Activated gamma-delta T cell treated with Interleukin-2 at 50 U/mL for 16 hours (primary cell): ENCODE measurements at places on chromosomes 3 and 15.

DNA sequence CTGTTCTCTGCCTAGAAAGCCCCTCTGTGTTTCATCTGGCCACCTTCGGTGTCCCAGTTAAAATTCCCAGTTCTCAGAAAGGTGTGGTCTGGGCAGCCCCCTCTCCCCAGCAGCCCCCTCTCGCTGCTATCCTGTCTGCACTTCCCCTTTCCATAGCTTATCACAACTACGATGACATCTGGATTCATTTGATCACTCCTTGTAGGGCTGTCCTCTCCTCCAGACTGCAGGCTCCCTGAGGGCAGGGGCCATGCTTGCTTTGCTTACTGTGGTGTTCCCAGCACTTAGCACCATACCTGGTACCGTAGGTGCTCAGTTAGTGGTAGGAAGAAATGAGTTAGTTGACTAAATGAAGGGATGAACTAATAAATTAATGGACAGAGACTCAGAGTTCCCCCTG is 26.3 kb upstream of the GOLGA6C start:
- no peak for DNase-seq

GRCh38 chr3:25849091-25849490 is 59.2 kb downstream of the OXSM start:
- no peak for DNase-seq

GRCh38 chr3:101803173-101803782 is 24.3 kb downstream of the NXPE3 start:
- peak; percentile 53 for DNase-seq

- DNase-seq = no peak
Measured at GRCh38 chr3:154324919-154325318, 632 bp upstream of the DHX36 start.

DNA sequence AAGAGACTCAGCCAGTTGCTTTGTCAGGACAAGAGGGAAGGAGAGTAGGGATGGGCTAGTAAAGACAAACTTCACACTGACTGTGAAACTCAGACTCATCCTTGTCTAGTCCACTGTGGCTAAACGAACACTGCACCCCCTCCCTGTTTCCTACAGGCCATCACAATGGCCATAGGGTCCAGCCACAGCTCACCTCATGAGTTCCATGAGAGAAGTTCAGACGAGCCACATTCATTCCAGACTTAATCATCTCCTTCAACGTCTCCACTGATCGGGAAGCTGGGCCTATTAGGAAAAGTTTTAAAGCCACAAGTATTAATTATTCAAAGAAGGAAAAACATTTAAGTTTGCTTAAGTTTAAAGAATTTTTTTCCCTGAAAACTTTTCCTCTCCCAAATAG is 13.8 kb downstream of the PKM start:
- DNase-seq = no peak

GRCh38 chr3:171269542-171269941 is 190.7 kb downstream of the TNIK start:
- no peak for DNase-seq

- no peak for DNase-seq
Measured at GRCh38 chr3:149605902-149606301, 51.9 kb downstream of the WWTR1 start.

DNA sequence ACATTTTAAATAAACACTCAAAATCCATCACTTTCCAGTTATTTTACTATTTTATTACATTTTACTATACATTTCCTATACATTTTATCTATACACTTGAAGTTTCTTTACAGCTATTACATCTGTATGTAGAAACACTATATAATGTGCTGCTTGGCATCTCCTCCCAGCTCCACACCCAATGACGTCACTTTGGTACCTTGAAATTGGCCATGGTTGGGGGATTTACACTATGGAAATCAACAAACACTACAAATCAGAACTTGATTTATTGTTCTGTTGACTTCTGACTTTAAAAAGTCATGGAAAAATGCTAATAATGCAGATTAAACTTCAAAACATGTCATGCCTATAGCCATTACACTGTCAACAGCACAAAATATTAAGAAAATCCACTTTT is 48.9 kb upstream of the STT3B start:
- no peak for DNase-seq

DNA sequence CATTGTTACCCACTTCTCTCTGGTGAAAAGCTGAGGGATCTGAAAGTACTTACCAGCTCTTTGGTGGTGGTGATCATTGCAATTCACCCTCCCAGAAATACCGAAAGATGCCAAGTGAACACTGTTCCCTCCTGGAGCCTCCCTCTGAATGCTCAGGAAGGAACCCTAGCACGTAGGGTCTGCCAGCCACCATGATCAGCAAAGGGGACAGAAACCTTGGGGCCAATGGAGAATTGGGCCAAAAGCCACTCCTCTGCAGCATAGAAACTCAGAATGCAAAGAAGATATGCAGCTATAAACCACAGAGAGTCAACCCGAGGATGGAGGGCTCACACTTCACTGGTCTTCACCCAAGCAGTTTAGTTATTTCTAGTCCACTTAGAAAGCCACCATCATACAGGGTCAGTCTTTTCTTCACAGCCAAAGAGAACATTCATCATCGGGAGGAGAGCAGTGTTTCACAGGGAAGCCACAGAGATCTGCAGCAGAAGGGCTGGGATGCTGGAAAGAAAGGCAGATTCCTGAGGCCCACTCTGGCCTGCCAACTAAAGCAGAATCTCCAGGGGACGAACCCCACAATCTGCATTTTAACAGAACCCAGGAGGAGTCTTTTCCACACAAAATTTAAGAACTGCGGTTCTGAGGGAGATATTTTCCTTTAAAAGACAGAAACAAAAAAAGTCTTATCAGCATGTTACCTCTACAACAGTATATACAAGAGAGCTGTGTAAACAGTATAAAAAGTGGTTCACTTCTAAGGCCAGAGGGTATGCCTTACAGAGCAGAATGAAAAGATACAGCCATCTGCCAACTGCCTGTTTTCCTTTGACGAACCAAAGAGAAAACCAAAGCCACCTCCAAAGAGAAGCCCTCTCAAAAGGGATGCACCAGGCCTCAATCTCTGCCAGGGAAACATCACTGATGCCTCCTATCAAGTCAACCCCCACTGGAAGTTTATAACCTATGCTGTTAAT is 11.3 kb downstream of the TBC1D2B start:
- no peak for DNase-seq

DNA sequence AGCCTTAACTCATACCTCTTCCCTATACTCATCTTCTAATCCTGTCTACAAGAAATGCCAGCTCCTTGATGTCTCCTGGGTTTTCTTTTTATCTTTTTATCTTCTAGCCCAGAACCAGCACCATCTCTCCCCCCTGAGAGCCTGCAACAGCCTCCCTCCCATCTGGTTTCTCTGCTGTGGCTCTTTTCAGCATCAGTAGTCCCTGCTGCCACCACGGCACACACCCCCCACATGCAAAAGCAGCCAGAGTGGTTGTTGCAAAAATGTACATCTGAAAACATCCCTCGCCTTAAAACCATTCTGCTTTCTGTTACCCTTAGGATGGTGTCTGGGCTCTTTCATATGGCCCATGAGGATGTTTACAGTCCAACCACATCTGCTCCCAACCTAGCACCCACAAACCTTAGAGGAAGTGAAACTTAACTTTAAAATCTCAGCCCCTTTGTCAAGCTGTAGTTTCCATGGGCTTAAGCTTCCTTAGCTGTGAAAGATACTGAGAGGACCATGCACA is 775 bp downstream of the TTC21A start:
- peak; percentile 38 for DNase-seq

- DNase-seq = no peak
Measured at GRCh38 chr15:46858150-46858549, 859.2 kb upstream of the SEMA6D start.

GRCh38 chr3:9649791-9650521 is 651 bp downstream of the MTMR14 start:
- no peak for DNase-seq

GRCh38 chr3:17954801-17955200 is 212.4 kb upstream of the TBC1D5 start:
- DNase-seq = no peak

GRCh38 chr15:96457841-96458240 is 127.3 kb downstream of the NR2F2 start:
- DNase-seq = no peak

DNA sequence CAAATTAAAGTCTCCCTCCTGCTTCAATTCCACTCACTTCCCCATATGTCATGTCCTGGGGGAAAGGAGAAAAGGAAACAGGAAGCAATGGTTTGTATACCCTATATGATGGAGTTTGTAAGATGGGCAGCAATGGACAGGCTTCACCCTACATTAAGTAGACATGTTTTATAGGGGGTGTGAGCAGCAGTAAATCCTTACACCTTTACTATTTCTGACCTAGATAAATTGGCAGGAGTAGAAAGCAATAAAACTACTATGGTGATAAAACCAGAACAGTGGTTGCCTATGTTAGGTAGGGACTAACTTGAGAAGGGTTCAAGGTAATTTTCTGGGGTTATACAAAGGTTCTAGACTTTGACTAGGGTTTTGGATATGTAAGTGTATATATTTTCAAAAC is 301.7 kb downstream of the GBE1 start:
- no peak for DNase-seq

DNA sequence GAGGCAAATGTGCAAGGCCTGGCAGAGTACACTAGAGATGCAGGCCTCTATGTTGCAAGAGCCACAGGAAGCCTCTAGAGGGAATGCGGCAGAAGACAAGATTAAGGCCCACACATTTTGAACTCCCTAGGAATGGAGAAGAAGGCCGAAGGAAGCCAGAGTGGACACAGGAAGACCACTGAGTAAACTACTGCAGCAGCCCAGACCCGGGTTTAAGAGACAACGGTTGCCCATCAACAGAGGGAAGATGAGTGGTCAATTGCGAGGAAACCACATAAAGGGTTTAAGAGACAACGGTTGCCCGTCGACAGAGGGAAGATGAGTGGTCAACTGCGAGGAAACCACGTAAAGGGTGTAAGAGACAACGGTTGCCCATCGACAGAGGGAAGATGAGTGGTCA is 14.6 kb downstream of the CHSY1 start:
- DNase-seq = no peak

DNA sequence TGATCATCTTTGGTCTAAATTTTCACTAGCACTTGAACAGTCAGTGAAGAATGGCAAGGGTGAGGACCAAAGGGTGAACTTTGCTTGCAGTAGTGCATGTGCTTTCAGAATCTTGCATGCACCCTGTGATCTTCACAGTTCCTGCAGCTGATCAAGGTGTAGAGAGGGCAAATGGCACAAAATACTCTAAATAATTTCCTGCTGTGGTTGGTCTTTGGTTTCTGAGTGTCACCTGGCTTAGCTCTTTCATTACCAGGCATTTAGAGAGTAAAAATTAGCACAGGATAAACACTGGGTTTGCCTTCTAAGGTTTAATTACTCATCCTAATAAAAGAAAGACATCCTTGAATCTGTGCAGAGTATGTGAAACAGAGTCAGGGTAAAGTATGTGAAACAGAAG is 11.4 kb downstream of the TIPARP start:
- DNase-seq = no peak

- no peak for DNase-seq
Measured at GRCh38 chr3:125148016-125148812, 64.3 kb downstream of the SLC12A8 start.

GRCh38 chr15:59687836-59688235 is 1.3 kb downstream of the BNIP2 start:
- DNase-seq = peak; percentile 9

DNA sequence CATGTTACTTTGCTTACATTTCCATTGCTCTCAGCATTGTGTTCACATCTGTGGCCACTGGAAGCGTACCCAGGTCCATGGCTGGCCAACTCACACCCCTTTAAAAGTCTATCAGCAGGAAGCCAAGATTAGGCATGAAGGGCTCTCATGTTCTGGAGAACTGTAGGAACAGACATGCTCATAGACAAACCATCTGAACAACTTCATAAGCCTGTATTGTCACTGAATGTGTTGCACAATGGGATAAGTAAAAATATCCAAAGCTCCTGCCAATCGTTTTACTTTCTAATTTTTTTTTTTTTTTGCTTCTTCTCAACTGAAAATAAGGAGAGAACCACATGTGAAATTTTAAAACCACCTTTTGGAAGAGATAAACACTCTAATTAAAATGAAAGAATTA is 6.4 kb downstream of the RPLP1 start:
- no peak for DNase-seq

GRCh38 chr3:44136421-44136820 is 105.3 kb upstream of the TOPAZ1 start:
- no peak for DNase-seq

DNA sequence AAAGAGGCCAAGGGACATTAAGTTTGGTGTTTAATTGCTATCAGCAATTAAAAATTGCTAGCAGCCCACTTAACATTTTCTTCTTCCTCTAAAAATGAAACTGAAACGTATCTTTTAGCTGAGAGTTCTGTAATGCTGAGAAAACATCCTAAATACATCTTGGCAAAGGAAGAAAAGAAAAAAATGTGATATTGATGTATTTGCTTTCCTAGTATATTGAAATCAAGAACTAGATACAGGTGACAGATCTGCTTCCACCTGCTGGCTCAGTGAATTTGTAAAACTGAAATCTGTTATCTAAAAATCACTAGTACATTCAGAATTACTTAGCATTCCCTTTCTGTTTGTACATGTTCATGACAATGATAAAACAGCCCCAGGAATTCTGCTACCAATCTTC is 283.2 kb downstream of the ZBTB20 start:
- DNase-seq = no peak

- no peak for DNase-seq
Measured at GRCh38 chr15:69660114-69660513, 207.5 kb downstream of the RPLP1 start.

GRCh38 chr3:53658613-53659193 is 164.3 kb downstream of the CACNA1D start:
- DNase-seq = no peak

DNA sequence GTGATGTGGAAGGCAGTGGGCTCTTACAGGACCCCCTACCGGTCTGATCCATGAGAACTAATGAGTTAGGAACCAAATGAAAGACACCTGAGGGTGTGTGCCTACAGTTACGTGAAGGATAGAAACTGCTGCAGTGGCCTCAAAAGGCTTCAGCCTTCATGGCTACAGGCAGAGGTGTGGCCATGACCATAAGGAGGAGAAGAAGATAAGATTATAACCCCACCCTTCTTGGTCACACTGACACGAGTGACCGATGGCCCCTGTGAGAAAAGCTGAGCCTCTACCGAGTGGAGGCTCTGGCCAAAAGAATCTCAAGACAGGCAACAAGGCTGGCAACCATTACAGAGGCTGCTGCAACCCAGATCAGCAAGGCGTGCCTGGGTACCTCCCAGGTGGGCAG is 6.3 kb downstream of the RFT1 start:
- no peak for DNase-seq
